ENCODE measurements at places on chromosomes 5 and 9. TPM values are rescaled to one million over a fixed set of nuclear protein-coding genes. Genes with fewer than 3 reads are reported as not detected.

DNA sequence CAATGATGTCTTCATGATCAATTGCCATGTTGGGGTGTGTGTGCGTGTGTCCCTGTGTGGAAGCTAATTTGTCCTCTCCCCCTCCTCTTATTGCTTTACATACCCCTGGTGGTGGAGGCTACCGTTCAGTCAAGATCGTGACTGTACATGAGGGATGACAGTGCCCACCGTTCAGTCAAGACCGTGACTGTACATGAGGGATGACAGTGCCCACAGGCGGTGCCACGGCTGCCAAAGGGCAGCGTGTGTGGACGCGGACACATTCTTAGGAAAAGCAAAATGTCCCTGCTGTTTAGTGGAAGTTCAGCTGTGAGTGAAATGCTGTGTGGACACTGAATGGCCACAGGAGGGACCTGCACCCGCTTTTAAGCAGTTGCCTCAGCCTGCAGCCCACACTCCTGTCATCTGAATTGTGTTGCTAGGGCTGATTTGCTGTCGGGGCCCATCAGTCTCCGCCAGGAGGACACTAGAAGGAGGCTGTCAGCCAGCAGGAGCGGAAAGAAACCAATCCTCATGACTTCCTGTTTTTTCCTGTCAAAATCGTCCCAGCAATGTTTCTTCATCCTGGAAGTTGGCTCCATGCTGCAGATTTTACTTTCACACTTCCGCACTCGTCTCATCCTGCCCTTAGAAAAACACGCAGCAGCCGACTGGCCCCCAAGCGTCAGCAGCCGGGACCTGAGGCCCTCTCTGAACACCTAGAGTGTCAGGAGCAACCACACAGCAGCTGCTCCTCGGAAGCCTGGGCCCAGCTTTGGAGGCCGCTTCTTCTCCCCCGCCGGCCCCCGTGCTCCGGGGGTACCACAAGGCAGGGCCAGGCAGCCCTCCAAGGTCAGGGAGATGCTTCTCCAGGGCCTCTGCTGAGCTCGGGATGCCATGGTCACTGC lies 9.1 kb downstream of the OR2V1 start:
- DNase-seq: no peak

DNA sequence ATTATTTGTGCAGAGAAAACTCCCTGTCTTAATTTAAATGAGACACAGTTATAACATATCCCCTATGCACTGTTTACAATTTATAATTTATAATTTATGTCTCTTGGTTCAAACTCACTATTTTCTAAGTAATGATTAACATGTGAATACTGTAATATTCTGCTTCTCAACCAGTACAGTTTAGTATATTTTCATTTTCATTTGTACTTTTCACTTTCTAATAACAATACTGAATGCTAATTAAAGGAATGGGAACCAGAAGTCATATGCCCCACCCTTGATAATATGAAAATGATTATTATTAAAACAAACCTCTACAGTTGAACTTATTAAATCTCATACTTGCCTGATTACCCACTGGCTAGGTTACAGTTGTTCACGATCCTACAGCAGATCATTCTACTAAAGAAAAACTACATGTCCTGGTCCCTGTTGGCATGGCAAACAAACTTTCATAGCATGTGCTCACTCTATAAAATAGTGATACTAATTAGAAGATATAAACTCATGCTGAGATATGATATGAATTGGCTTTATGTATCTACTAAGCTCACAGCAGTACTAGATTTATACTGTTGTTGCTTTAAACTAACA lies 66.4 kb downstream of the POU5F2 start:
- no peak for DNase-seq

DNA sequence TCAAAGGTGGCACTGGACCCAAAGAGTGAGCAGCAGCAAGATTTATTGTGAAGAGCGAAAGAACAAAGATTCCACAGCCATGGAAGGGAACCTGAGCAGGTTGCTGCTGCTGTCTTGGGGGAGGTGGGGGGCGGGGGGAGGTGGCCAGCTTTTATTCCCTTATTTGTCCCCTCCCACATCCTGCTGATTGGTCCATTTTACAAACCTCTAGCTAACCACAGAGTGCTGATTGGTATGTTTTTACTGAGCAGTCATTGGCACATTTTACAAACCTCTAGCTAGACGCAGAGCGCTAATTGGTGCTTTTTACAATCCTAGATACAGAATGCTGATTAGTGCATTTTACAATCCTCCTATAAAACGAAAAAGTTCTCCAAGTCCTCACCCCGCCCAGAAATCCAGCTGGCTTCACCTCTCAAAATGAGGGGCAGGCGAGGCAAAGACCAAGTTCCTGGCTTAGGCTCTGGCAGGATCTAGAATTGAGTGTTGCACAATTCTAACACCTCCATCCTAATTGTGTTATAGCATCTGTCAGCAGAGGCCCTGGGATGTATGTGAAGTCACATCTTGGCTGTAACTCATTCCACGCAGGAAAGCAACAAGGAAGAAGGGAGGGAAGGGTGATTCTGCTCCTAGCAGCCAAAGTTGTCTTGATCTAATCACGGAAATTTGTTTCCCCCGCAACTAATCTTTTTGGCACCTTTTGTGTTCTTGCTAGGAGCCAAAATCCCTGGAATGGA lies 34.3 kb downstream of the ROR2 start:
- no peak for DNase-seq

The IL11RA gene
- 16.1 TPM for total RNA-seq

DNA sequence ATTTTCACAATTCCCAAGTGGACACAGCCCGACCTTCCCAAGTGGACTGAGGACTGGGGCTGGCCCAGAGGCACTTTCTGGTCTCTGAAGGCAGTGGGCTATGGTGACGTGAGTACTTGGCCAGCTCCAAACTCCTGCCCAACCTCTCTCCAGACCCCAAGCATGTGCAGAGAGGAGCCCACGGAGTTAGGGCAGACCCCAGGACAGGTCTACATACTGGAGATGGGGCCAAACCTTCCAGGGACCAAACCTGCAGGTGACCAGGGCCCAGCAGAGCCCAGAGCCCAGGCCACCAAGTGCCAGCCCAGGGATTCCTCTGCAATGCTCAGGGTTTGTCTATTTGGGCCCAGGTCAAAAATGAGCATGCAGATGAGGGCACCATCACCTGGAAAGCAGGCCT lies 15.3 kb downstream of the BRD3 start:
- no peak for DNase-seq

DNA sequence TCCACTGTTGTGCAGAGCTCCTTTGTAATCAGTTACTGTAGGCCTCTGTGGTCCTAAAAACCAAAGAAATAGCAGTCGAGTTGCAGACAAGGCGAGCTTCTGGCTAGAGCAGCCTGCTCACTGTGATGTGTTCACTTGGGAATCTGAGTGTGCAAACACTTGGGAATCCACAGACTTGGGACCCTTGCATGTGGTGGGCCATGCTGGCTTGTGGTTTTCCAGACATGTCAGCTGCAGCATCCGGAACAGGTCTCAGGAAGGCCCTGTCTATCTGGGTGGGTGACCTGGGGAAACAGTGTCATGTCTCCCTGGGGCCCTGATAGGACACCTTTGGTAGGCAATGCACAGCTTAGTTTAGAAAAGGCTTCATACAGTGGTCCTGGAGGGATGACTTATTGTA lies 66.4 kb downstream of the WWC1 start:
- no peak for DNase-seq

The SLC36A2 gene
- total RNA-seq: not detected
